ENCODE measurements at places on chromosomes 7 and 10.
A peak's percentile ranks its signal among the peaks of the same experiment; 100 is the strongest.

GRCh38 chr10:35532141-35532540 lies 73.0 kb upstream of the GJD4 start:
- DNase-seq = no peak

DNA sequence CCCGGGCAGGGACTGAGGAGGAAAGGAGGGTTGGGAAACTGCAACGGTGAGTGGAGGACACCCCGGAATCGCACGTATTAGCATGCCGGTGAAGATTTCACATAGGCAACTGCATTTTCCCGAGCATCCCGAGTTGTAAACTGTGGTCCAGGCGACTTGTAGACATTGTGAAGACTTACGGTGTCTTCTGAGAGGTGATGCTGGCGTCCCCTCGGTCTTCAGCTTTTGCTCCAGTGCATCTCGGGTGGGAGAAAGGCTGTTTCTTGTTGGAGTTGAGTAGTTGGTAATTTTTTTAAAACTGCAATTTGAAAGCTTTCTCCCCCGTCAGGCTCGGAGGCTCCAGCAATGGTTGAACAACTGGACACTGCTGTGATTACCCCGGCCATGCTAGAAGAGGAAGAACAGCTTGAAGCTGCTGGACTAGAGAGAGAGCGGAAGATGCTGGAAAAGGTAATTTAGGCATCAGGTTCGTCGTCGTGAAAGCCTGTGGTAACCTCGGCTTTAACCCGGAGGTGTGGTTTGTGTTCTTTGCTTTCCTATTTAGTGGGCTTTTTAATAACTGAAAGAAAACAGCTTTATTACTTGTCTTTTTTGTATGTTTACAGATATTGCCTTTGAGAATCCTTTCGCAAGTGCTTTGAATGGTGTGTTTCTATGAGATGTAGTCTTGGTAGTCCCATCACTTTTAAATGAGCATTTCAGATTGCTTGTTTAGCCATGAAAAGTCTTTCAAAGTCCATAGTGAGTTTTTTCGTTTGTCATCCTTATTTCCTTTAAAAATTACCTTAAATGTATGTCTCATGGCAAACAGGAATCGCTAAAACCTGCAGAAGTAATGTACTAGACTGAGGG lies 687 bp downstream of the HELLS start:
- DNase-seq = no peak

DNA sequence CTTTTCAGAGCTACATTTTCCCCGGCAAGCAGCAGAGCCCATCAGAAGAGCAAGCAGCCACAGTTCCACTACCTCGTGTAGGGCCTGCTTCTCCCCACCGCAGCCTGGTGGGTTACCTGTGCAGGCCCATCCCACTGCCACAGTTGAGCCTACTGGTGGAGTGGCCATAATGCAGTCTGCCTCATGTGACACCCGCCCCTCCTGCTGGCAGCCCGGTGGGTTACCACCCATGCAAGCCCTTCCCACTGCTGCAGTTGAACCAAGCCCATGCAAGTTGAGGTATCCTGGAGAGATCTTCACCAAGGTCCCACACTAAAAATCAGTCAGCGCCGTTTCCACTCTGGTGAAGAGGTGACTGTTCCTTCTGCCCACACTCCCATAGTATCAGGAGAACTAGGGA lies 32.1 kb upstream of the CNNM1 start:
- DNase-seq = no peak

DNA sequence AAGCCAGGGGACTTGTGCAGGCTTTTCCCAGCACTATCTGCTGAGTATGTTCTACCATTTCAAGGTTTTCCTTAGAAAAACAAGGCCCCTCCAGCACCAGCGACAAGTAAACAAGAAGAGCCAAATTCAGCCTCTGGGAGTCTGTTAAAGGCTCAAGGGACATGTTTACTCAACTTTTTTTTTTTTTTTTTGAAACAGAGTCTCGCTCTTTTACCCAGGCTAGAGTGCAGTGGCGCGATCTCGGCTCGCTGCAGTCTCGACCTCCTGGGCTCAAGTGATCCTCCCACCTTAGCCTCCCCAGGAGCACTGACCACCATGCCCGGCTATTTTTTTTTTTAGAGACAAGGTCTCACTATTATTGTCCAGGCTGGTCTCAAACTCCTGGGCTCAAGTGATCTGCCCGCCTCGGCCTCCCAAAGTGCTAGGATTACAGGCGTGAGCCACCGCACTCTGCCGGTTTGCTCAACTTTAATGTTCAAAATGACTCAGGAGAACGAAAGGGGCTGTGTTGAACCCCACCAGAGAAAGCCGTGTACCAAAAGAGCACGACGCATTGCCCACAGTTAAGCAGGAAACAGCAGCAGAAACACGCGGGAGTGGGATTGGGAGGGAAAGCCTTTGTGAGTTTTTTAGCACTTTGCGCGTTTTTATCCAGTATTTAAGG lies 772 bp downstream of the PRDX3 start:
- DNase-seq = no peak

GRCh38 chr10:69451784-69452251 lies 553 bp downstream of the TSPAN15 start:
- DNase-seq = peak; percentile 40

DNA sequence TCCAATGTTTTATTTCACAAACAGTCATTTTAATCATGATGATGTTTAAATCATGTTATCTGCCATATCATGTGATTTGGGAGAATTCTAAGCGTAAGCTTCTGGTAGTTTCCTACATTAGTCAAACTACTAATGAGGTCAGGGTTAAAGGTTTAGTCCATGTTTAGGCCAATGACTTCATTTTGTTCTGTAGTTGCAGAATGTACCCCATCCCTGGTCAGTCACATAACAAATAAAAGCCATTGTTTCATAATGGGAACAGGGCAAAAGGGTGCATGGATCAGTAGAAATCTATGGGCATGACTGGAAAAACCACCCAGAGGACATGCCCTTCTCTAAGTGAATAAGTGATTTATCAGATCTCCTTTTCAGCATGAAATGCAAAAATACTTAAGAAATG lies 138.4 kb upstream of the ABCB5 start:
- DNase-seq = no peak

- DNase-seq = peak; percentile 8
Measured at GRCh38 chr10:122988501-122988900, 8.3 kb downstream of the PSTK start.

GRCh38 chr7:37349979-37350590 lies 98.6 kb downstream of the ELMO1 start:
- DNase-seq = no peak

- DNase-seq = no peak
Measured at GRCh38 chr7:11620406-11621253, 211.4 kb downstream of the THSD7A start.

- DNase-seq = no peak
Measured at GRCh38 chr10:97828721-97829120, 20.9 kb upstream of the GOLGA7B start.

GRCh38 chr7:43164757-43165156 lies 52.3 kb downstream of the HECW1 start:
- peak; percentile 86 for DNase-seq

DNA sequence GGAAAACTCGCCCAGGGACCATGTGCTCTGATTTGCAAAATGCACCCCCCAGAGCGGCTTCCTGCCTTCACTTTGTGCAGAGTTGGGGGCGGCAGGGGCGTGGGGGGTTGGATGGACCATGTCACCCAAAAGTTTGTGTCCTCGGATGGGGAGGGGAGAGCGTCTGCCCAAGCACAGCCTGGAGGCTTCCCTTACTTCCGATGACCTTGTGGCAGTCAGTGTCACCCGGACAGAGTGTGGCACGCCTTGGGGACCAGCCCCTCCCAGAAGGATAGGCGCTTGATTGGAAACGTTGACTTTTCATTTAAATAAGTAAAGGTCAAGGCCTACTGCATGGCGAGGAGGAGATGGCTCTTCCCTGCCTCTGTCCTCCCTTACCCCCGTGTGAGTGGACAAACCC lies 71.6 kb downstream of the LHPP start:
- DNase-seq = no peak

DNA sequence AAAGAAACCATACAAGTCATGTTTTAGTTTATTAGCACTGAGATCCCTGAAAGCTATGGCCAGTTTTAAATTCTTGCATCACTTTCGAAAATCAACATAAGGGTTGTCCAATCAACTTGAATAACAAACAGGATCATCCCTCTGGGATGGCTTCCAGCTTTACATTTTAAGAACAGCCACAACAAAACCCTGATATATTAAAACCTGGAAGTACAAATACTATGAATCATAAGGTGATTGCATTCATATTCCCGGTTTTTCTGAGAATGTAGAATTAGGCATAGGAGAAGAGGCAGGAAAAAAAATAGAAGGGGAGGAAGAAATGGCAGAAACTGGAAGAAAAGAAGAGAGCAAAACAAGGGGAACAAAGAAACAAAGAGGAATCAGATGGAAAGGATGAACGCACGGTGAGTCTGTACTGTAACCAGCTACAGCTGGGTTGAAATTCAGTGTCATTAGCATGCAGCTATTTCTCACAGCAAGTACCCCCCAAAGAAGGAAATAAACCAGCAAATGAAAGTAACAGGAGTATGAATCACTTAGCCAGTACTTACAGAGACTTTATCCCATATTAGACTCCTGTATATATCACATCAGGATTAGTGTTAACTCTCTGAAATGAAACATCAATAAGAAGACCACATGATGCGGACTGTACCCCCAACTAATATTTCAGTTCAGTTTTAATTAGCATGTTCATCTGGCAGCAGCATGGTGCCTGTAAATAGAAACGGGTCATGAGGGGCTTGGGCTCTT lies 301.3 kb downstream of the RNLS start:
- peak; percentile 70 for DNase-seq

DNA sequence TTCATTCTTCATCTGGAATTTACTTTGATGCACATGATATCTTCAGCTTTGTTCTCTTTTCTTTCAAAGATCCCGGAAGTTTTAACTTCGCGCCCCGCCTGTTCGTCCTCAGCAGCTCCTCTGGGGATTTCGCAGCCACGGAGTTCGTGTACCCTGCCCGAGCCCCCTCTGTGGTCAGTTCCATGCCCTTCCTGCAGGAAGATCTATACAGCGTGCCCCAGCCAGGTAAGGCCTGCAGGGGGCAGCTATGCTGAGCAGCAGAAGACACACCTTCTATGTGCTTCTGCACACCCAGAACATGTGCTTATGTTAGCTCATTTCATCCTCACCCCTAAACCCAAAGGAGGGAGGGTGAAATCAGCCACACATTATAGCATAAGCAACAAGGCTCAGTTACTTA lies 79.7 kb upstream of the LYZL2 start:
- DNase-seq = no peak

DNA sequence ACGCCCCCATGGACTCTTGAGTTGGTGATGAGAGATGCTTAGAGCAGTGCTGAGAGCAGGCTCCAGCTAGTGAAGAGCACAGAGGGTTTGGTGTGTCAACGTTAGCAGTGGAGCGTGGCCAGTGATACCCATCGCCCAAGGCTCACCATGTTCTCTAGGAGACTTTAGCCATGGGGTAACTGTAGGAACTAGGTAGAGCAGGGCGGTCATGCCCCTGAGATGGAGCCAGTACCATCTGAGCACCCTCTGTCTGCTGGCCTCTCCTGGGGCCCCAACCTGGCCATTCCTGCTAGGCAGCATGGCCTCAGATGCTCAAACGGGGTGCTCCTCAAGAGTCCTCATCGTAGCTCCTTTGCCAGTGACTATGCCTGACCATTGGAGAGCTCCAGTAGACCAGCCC lies 179.7 kb downstream of the KCND2 start:
- no peak for DNase-seq

DNA sequence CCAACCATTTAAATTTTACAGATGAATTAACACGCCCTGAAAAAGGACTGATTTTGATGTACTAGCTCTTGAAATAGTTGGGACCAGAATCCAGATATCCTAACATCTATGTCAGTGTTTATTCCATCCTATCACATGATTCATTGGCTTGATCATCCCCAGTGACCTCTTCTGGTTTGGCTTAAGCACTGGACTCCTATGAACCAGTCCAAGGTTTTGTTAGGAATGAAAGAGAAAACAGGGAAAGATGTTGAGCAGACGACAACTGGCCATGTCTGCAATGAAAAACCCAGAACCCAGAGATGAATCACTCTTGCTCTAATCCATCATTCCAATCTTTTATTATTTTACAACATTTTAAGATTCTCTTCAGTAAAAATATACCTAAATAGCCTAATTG lies 1080.9 kb downstream of the SORCS1 start:
- no peak for DNase-seq

- no peak for DNase-seq
Measured at GRCh38 chr7:142181966-142182365, 70.4 kb downstream of the MGAM2 start.

DNA sequence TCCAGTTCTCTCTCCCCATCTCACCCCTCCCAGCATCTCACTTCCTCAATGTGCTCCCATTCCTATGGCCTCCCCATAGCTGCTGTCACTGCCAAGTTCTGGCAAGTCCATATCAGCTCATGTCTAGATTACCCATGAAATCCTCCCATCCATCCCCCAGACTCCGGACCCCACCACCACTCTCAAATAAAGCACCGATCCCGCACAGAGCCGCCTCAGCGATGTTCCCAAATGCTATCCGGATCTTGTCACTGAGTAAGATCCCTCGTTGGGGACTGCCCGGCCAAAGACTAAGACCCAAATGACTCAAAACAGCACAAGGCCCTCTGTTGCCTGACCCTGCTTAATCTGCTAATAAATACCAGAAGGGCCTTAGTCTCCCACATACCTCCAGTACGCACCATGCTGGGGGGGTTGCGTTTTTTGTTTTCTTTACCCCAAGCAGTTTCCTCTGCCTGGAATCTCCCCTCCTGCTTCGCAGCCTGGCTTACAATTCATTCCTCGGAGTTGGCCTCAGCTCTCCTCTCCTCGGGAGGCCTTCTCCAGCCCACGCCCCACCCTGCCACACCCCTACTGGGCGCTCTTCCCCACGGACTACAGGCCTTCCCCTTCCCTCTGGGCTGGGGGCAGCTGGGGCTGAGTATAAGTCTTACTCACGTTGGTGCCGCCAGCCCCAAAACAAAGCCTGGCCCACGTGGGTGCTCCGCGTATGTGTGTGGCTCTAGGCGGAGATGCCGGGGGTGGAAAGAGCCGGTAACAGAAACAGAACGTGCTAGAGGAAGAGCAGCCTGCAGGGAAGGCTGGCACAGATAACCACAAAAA lies 1.8 kb upstream of the DUSP5 start:
- peak; percentile 90 for DNase-seq

DNA sequence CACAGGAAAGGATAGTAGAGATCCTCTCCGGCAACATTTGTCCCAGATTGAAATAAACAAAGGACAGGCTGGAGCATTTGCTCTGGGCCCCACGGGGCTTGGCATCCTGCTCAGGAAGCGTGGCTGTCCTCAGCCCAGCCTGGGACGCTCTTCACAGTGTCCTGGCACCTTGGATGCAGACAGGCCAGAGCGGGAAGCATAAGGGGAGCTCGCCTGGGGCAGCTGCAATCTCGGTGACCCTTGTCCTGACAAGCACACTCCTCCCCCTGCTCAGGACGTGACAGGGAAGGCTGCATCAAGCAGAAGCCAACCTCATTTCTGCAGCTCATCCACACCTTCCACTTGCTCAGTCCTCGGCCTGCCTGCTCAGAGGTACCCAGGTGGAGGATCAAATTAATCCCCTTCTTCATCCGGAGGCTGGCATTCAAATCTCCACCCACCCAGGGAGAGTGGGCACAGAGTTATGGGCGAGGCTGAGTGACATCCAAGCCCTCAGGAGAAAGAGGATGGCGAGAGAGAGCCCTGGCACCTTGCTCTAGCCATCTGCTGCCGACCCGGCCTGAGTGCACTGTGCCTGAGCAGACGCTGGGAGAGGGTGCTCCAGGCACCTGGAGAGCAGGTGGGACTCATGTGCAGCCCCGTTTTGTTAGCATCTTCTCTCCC lies 47.6 kb downstream of the ABRAXAS2 start:
- no peak for DNase-seq

GRCh38 chr10:85642082-85642420 lies 724.5 kb downstream of the GRID1 start:
- DNase-seq = no peak

GRCh38 chr7:108322046-108322445 lies 134.2 kb downstream of the NRCAM start:
- peak; percentile 15 for DNase-seq
